Stimulated activated CD8-positive, alpha-beta memory T cell treated with anti-CD3 and anti-CD28 coated beads, Interleukin-4, amount 100 ng/mL, for 4 hours (primary cell): ENCODE measurements at places on chromosomes 2 and 18.

DNA sequence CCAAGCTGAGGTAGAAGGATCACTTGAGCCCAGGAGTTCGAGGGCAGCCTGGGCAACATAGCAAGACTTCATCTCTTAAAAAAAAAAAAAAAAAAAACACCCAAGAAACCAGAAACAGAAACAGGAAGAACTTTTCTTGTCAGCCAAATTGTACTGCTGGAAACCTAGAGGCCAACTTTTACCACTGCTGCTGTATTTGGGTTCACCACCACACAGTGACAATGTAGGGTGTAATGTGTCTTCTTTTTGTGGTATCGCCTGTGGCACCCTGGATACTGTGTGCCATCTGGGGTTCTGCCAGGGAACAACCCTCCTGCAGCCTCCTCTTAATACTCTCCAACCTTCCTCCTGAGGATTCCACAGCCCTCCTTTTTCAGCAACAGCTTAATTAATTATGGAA lies 72.6 kb downstream of the STK39 start:
- no peak for DNase-seq

- no peak for DNase-seq
Observed at GRCh38 chr18:52999633-53000032, 659.6 kb downstream of the DCC start.

GRCh38 chr2:40244675-40245074 lies 207.2 kb downstream of the SLC8A1 start:
- DNase-seq, result no peak

- DNase-seq, result no peak
Observed at GRCh38 chr18:75143851-75144250, 65.1 kb downstream of the PTGR3 start.

DNA sequence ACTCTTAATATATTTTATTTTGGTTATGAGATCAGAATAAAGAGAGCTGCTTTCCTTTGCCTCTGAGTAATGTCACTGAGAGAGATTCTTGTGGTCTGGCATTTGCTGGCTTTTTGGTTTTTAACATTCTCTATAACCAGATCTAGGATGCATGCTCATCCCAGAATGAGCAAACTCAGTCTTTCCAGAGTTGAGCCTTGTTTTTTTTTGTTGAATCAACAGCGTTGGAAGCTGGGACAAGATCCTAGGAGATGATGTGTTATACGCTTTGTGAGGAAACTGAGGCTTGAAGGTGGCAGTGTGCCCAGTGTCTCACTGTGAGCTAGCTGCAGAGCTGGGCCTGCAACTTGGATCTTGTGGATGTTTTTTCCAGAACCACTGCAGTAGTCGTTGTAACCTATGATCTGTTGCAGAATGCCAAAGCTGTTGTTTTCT lies 19.5 kb downstream of the MYO1B start:
- DNase-seq, result no peak
